T-helper 2 cell treated with Interferon-gamma antibody and Interleukin-4, amounts not matched to agents 5 μg/mL and 100 μg/mL, for 36 hours (primary cell): ENCODE measurements at places on chromosomes 1 and 21.

GRCh38 chr1:38565020-38565491 is 294.5 kb downstream of the RRAGC start:
- no peak for DNase-seq

DNA sequence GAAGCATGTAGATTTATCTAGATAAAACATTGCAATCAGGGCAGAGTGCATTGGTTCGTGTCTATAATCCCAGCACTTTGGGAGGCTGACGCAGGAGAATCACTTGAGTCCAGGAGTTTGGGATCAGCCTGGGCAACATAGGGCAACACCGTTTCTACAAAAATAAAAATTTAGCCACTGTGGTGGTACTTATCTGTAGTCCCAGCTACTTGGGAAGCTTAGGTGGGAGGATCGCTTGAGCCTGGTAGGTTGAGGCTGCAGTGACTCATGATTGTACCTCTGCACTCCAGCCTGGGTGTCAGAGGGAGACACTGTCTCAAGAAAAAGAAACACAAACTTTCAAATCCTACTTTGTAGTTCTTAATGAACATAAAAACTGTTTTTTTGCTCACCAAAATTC is 64.2 kb upstream of the RCC1 start:
- no peak for DNase-seq

DNA sequence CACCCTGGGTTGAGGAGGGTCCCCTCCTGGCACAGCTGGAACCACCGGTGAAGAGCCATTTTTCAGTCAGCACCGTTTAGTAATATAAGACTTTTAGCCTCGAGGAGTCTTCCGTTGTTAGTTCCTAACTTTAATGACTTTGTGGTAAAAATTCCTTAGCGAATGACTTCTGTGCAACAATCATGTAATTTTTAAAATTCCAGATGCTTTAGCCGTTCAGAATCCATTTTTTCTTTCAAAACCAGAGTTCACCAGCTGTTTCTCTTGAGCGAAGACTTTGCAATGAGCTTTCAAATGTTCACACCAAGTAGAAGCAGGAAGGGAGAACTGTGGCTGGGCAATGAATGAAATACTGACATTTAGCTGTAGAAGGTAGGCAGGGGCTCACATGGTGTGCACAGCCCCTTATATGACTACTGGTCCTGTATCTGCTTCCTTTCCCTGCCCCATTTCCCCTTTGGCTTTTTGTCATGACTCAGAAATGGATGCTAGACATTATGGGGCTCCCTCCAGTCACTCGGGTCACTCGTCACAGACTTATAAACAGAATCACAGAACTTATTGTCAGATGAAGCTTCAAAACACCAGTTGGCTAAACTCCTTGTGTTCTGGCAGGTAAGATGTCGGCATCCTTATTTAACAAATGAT is 4.1 kb downstream of the DISC1 start:
- DNase-seq = no peak

DNA sequence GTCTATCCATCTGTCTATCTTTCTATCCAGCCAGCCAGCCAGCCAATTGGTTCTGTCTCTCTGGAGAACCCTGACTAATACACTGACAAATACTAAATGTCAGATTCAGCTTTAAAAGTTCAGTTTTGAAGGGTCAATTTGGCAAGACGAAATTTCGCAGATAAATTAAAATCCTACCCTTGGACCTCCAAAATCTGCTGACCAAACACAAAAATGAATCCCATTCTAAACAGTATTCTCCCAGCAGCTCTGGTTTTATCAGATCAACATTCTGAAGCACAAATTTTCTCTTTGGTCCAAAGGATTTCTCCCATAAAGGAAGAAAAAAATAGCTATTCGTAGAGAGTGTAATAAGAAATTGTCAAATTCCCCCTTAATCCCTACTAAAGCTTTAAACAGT is 248.6 kb downstream of the RERE start:
- no peak for DNase-seq

DNA sequence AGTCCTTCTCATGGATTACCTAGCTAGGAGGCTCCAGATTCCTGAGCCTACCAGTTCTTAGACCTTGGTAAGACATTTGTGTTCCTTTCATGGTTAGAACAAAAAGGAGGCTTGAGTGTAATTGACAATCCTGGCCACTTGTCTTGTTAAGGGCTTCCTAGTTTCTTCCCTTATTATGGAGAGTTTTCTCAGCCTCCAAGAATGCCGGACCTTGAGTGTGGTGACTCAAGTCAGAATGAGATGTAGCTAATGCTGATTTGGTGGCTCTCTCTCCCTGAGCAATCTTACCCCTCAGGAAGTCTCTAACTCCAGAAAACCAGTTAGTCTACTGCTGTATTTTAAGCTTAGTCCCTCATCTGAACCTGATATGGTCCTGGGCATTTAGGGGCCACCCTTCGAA is 14.3 kb downstream of the CHI3L2 start:
- no peak for DNase-seq

GRCh38 chr1:10986525-10986890 is 25.9 kb upstream of the TARDBP start:
- no peak for DNase-seq

DNA sequence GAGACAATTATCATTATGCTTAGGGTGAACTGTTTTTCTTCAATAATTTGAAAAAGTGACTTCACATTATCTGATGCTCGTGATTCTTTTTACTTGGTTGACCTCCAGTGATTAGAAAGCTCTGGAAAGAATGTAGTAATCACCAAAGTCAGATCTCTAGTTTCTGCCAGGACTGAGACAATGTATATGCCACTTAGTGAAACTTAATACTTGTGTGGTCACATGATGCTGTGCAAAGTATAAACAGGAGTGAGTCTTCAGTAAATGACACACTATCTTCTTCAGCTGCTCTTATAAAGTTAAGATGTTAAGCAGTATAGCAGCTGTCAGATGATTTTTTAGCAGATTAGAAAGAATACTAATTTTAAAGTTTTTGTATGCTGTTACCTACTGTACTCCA is 17.2 kb downstream of the VCAM1 start:
- DNase-seq = no peak

DNA sequence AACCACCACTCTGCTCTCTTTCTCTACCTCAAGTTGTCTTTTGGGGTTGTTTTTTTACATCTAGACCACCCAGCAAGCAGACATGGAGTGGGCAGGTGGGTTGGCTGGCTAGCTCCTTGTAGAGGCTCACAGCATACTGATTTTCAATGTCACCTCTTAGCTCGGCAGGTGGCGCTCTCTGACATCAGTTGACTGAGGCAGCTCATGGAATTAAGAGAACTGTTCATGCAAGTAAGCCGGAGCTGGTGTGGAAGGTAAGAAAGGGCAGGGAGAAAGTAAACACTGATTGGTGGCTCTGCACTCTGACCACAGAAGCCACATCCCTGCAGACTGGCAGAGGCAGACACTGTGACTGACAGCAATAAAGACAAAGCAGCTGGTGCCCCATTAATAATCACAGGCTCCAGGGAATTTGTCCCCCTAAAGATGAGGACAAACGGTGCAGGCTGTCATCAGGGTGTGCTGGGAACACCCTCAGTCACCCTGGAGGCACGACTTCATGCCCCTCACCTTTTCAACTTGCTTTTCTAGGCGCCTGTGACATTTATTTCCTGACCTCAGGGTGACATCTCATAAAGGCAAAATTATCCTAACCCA is 226.8 kb downstream of the LMX1A start:
- peak; percentile 15 for DNase-seq

- no peak for DNase-seq
Measured at GRCh38 chr1:91529856-91530255, 29.2 kb downstream of the CDC7 start.

DNA sequence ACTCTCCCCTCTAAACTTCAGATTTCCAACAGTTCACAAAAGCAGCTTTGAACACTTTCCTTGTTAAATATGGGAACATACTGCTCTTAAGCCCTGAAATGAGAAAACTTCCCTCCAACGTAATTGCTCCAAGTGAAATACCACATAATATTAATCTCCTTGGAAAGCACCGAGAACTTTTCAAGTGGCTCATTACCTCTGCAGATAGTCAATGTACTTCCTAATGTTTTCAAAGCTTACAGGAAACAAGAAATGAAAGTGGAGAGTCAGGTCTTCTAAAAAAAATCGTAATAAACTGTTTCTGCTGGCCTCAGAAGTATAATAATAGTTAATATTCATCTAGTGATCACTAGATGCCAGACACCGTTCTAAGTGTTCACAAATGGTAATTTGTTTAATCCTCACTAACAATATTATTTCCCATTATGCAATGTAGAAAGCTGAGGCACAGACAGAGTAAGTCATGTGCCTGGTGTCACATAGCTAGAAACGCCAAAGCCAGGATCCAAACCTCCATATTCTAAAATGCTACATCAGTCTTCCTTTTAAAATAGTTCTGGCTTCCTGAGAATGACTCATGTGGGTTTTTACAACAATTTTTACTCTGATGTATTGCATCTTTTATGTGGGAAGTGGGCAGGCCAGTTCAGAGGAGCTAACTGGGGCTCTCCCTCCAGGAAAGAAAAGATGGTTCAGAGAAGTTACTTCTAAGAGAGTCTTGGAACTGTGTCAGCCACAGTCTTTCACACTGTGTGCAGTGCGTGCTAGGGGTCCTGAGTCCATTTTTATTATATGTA is 177.2 kb downstream of the PLPPR4 start:
- no peak for DNase-seq

GRCh38 chr1:168347630-168348029 is 67.0 kb downstream of the TBX19 start:
- no peak for DNase-seq

GRCh38 chr1:97929874-97930851 is 9.3 kb upstream of the DPYD start:
- DNase-seq = no peak

GRCh38 chr1:76928522-76928921 is 61.2 kb downstream of the ST6GALNAC5 start:
- DNase-seq = no peak

DNA sequence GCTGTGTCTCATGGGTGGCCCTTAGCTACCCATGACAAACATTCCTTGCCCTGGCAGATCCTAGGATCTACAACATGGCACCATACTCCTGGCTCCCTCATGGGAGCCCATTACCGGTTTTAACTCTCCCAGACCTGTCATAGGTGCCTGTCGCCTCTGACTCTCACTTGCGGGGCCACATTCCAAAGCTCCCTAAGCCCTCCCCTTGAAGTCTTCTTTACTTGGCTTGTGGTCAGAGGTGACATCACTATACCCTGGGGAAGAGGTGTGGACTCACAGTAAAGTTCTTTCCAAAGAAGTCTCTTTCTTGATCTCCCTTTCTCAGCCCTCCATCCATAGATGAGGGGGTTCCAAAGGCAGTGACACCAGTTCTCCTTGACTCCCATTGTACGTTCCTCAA is 5.4 kb upstream of the SLAMF9 start:
- no peak for DNase-seq

- DNase-seq = no peak
Measured at GRCh38 chr1:215786997-215787396, 219.9 kb downstream of the KCTD3 start.

DNA sequence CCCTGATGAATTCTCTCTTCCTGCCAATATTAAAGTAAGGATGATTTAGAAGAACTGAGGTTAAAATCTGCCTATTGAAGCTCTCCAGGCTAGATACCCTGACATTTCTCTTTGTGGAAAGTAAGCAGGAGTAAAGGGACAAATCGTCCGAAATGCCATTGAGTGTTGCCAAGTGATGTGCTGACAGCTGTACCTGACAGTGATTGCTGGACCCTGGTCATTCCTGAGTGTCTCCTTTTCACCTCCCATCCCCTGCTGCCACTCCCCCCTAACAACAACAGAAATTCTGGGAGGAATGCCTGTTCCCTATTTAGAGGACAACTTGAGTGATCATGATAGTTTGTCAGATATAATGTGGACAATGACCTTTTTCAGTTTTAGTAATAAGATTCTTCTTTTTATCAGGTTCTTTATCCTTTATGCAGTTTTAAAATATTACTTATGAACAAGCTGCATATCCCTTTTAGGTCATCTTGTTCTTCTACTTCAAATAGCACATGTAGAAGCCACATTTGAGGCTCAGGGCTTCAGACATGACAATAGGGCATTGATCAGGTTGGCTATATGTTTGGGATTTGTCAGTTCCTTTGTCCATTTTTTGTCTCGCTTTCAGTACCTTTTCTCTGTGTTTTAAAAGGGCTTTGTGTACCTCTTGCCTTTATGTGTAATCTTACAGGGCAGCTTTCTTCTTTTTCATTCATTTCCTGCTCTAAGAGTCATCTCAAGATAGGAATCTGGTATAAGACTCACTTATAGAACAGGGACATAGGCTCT is 56.0 kb downstream of the ITSN1 start:
- DNase-seq = no peak

DNA sequence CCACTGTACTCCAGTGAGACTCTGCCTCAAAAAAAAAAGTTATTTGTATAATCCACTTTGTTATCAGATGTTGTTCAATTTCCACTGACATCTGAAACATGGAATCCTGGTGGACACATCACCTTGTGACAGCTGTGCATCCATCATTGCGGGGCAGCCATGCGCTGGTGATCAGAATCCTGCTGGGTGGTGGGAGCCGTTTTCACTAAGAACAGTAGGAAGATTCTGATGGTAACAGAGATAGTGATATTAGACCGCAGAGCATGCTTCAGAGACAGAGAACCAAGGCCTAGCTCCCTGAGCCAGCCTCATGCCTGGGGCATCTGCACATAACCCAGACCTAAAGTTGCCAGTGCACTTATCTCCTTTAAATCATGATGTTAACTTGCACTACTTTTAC is 3.1 kb upstream of the SPRR3 start:
- no peak for DNase-seq

DNA sequence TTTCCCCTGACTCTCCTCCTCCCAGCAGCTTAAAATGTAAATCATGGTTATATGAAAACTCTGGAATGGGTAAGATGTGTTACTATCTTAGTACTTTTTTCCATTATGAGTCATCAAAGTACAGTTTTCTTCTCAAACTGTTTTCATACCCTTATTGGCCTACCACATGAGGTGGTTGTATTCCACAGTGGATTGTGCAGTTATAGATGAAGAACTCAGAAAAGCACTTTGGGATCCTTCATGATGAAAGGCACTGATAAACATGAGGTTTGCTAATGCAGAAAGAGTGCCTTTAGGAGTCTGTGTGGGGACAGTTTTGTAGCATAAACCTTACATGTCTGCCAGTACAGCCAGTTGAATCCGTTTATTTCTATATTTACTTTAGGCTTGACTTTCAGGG is 32.0 kb upstream of the MYOCOS start:
- no peak for DNase-seq

DNA sequence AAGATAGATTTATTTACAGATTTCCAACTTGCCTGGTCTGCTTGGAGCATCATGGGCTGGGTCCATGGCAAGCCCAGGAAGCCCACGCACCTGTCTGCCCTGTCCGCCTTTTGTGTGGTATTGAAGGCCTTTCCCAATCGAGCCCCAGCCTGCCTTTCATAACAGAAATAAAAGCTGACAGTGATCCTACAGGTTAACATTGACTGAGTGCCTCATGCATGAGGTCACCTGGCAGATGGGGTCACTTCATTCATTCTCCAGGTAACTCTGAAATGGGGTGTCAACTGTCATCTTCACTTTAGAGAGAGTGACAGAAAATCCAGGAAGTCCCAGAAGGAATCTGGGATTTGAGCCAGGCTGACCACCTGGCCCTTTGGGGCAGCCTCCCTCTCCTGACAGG is 36.3 kb upstream of the CASZ1 start:
- DNase-seq = no peak
